Stimulated activated CD8-positive, alpha-beta memory T cell treated with anti-CD3 and anti-CD28 coated beads, Interleukin-4, amount 100 ng/mL, for 1 hour (primary cell): ENCODE measurements at places on chromosomes 6 and 20.

- DNase-seq: no peak
These were observed 98.5 kb downstream of the TFAP2A start for GRCh38 chr6:10316373-10316721.

- no peak for DNase-seq
These were observed 32.8 kb downstream of the TCF15 start for GRCh38 chr20:577167-577791.

- DNase-seq: no peak
These were observed 870 bp downstream of the PAK5 start for GRCh38 chr20:9838035-9838377.

- no peak for DNase-seq
These were observed 9.5 kb downstream of the RPL10A start for GRCh38 chr6:35477551-35478179.

GRCh38 chr6:12138381-12138780, 126.3 kb downstream of the HIVEP1 start:
- DNase-seq: no peak
